Endodermal cell (in vitro differentiated cells): ENCODE measurements at places on chromosomes 1 and 21. TPM values are rescaled to one million over a fixed set of nuclear protein-coding genes. Genes with fewer than 3 reads are reported as not detected.

- H3K4me1 ChIP-seq: no peaks in the 10 kb centered on the region
- H3K27me3 ChIP-seq: no peaks in the 10 kb centered on the region
- peak overlapping the region; percentile 53 for H3K27ac ChIP-seq
Observed at GRCh38 chr1:9809100-9809510, 14.7 kb downstream of the CLSTN1 start.

ARHGEF16 gene
- total RNA-seq: 55.0 and 64.7 TPM in 2 replicates

DNA sequence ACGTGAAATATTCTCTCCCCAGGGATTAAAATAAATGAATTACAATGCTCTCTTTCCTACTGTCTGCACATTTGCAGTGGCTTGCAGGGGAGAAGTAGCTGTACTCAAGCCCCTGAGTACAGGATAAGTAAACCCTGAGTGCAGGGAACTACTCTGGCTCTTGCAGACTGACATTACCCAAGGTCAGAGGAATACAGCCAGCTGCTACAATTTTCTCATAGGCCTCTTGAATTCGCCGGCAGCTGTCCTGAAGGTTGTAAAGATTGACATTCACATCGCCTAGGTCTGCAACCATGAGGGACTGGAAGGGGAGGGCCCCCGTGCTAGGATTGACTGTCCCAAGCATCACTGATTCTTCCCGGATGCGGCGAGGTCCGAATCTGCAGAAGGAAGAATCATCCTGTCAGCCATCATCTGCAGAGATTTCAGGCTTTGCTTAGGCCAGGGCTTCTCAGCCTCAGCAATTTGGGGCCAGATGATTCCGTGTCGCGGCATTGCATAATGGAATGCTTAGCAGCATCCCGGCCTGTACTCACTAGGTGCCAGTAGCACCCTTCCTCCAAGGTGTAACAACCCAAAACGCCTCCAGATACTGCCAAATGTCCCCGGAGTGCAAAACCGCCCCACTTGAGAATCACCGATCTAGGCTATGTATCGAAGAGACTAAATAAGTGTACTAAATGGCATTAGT lies 1.7 kb downstream of the AGMAT start:
- no peak overlapping the region for H3K4me3 ChIP-seq
- no peak for DNase-seq
- H3K4me1 ChIP-seq: no peaks in the 10 kb centered on the region
- H3K36me3 ChIP-seq: no peaks in the 10 kb centered on the region
- no peak overlapping the region for H3K27ac ChIP-seq
- H3K27me3 ChIP-seq: no peaks in the 10 kb centered on the region

DNA sequence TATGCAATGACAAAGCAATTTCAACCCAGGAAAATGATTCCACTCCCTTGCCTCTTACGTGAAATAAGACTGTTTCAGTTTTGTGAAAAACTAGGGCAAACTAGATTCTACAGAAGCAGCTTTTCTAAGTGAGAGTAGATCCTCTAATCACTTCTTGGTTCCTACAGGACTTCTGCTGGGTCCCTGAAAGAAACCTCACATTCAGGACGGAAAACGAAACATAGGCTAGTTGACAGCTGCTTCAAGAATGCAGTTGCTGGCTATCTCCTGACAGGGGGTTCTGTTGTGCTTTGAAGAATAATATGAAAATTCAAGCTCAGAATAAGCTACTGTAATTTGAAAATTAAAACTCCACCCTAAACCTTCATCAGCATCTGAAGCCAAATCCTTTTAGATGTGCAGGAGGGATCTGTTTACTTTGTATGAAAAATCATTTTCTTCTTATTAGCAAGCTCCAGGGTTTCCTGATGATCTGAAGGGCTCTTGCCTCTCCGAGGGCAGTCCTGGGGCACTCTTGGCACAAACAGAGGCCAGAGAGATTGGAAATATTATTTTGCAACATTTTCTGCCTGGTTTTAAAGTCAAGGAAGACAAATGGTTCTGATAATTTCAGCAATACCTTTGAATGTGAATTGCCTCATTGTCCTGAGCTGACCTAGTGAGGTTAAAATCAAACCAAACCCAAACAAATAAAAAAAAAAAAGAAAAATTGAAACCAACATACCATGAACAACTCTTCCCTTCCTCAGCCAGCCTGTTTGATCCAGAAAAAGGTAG lies 55.0 kb downstream of the NTMT2 start:
- H3K4me1 ChIP-seq: no peaks in the 10 kb centered on the region
- no peak overlapping the region for H3K27ac ChIP-seq
- H3K36me3 ChIP-seq: no peaks in the 10 kb centered on the region
- H3K27me3 ChIP-seq: no peaks in the 10 kb centered on the region
- no peak overlapping the region for H3K4me3 ChIP-seq
- DNase-seq: no peak

GRCh38 chr21:15676935-15677334 lies 52.8 kb upstream of the USP25 start:
- no peak overlapping the region for H3K27ac ChIP-seq
- H3K4me3 ChIP-seq: no peak overlapping the region
- no peaks in the 10 kb centered on the region for H3K4me1 ChIP-seq
- H3K27me3 ChIP-seq: no peaks in the 10 kb centered on the region
- no peaks in the 10 kb centered on the region for H3K36me3 ChIP-seq
- no peak for DNase-seq

LCE2A gene
- total RNA-seq: not detected in 3 replicates

DNA sequence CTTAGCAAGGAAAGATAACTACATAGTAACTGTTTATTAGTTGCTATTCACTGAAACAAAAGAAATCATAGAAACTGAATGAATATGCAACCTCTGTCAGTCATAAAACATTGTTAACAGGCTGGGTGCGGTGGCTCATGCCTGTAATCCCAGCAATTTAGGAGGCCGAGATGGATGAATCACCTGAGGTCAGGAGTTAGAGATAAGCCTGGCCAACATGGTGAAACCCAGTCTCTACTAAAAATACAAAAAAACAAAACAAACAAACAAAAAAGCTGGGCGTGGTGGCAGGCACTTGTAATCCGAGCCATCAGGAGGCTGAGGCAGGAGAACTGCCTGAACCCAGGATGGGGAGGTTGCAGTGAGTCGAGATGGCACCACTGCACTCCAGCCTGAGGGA lies 44.1 kb downstream of the CRB1 start:
- no peak overlapping the region for H3K27ac ChIP-seq
- DNase-seq: no peak
- no peak overlapping the region for H3K4me3 ChIP-seq

TNFRSF18 gene
- total RNA-seq: 0.69 to 1.1 TPM (median 0.95 TPM) in 3 replicates

DNA sequence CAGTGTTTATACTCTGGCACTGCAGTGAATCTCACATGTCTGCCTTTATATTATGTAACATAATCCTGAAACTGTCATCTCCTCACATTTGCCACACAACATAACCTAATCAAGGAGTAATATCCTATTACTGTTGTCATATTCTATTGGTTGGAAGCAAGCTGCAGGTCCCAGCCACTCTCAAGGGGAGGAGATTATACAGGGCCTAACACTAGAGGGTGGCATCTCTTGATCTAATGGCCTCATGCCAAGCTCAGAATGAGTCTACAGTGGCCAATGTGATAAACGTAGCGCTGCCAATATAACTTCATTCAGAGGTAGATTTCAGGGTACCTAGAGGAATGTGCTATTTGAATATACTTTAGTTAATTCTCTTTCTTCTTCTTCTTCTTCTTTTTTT lies 166.8 kb downstream of the BACH1 start:
- DNase-seq: no peak
- no peak overlapping the region for H3K4me3 ChIP-seq
- no peak overlapping the region for H3K27ac ChIP-seq

GRCh38 chr1:71583756-71584155 lies 502.9 kb upstream of the ZRANB2 start:
- no peaks in the 10 kb centered on the region for H3K4me1 ChIP-seq
- H3K4me3 ChIP-seq: no peak overlapping the region
- DNase-seq: no peak
- no peaks in the 10 kb centered on the region for H3K27me3 ChIP-seq
- H3K36me3 ChIP-seq: no peaks in the 10 kb centered on the region
- no peak overlapping the region for H3K27ac ChIP-seq

DNA sequence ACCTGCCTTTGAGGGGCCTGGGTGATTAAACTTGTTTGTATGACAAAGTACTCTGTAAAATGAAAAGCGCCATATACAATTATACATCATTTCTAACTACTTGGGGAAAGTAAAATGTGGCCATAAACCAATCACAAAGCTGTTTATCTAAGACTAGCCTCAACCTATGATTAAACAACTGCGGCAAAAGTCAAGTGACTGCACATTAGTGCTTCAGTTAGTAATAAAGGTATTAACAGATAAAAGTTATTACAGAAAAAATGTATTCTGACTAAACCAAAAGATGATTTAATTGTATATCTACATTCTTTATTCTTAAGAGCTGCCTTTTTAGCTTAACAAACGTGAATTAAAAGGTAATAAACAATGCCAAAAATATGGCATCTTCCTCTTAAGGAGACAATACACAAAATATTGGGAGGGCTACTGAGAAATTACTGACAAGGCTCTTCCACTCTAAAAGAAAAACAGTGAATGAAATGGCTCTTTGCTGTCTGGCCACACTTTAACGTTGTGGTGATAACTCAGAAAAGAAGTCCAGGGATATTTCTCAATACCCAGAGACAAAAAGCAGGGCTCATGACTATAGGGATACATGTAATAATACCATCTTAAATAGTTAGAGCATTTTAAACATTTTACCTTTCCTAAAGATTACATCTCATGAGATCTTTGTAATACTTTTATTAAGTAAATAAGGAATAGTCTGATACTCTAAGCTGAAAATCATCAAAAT lies 8.6 kb downstream of the ARHGAP29 start:
- no peaks in the 10 kb centered on the region for H3K27me3 ChIP-seq
- peaks cover 6% of the 10 kb centered on the region for H3K4me1 ChIP-seq
- no peak overlapping the region for H3K27ac ChIP-seq
- DNase-seq: no peak
- H3K4me3 ChIP-seq: no peak overlapping the region
- H3K36me3 ChIP-seq: no peaks in the 10 kb centered on the region

TFF2 gene
- not detected in 2 replicates for total RNA-seq

DNA sequence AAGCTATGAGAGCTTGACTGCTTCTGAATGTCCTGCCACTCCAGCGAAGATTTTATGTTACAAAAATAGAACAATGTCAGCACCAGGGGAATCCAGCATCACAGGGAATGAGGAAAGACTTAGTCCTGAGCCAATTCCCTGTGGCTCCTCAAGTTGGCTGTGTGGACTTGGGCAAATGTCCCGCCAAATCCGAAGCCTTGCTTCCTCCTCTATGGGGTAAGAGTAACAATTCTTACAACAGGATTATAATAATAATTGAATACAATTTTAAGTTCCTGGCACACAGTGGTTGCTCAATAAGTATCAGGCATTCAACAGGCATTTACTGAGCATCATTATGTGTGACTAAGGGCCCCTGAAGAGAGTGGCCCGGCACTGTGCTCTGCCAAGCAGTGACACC lies 44.4 kb downstream of the STPG1 start:
- DNase-seq: no peak
- no peaks in the 10 kb centered on the region for H3K4me1 ChIP-seq
- no peaks in the 10 kb centered on the region for H3K36me3 ChIP-seq
- H3K27ac ChIP-seq: no peak overlapping the region

- H3K27ac ChIP-seq: no peak overlapping the region
- no peaks in the 10 kb centered on the region for H3K27me3 ChIP-seq
- no peak for DNase-seq
Observed at GRCh38 chr21:46250146-46250725, 21.7 kb upstream of the LSS start.

DNA sequence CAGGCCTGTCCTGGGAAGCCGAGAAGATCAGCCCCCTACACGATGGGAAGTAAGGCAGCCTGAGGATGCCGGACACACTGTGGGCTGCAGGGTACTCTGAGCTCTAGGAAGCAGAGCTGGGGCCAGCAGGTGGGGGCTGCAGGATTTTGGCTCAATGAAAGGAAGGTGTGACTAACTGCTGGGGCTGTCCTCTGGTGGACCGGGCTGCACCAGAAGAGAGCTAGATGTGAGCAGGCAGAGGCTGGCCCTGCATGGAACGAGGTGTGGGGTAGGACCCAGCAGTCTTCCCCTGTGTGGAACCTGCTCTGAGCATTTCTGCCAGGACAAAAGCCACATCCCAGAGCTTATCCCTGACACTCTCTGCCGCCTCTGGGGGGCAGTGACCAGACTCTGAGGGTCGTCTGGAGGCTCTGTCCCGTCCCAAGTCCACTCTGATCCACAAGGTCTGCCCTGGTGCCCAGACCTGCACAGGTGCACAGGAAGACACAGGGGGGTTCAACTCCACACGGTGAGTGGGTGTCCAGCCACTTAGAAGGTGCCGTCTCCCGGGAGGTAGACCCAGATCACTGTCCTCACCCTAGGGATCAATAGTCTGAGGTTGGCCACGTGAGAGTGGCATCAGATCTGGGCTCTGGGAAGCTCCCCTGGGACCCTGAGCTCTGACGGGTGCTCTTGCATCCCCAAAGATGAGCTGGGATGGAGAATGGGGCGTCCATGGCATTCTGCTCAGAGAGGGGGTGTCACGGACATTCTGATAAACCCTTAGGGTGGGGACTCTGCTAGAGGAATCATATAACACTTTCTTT lies 187.6 kb upstream of the VAMP3 start:
- DNase-seq: peak; percentile 66
- peaks cover 9% of the 10 kb centered on the region for H3K4me1 ChIP-seq
- H3K27ac ChIP-seq: no peak overlapping the region
- no peaks in the 10 kb centered on the region for H3K27me3 ChIP-seq

DNA sequence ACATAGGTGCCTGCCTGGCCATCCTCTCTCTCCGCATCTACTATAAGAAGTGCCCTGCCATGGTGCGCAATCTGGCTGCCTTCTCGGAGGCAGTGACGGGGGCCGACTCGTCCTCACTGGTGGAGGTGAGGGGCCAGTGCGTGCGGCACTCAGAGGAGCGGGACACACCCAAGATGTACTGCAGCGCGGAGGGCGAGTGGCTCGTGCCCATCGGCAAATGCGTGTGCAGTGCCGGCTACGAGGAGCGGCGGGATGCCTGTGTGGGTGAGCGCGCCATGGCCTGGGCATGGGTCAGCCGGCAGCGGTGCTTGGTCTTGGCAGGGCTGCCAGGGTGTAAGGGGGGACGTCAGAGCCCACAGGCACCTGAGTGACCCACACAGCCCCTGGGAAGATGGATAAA lies 13.3 kb downstream of the EPHA8 start:
- H3K4me3 ChIP-seq: no peak overlapping the region
- no peaks in the 10 kb centered on the region for H3K27me3 ChIP-seq

DNA sequence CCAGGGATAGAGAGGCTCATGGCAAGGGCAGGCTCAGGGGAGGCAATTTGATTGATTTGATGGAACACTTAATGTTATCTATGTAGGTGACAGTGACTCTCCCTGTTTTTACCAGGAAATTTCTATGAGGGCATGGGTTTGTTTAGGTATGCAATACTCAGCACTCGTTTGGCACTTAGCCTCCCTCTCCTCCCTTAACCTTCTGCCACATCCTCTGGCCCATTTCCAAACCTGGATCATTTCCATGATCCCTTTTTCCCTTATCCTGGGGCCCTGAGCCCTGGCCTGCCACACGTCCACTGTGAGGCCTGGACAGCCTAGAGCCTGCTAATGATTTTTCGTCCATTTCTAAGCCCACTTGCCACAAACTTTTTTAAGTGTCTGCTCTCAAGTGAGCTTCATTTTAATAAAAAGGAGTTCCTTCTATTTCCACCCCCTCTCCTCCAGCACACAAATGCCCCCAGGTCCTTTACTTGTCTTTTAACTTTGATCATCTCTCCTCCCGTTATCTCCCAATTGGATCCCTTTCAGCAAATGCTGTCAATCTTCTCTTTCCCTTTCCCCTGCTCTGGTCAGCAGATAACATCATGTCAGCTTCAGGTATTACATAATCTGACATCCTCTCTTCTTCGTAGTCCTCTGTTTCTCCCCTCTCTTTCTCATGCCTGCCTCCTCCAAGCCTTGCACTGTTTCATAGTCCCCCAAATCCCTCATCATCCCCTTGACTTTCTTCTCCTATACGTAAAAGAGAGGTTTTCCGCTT lies 37.8 kb upstream of the GADD45A start:
- no peaks in the 10 kb centered on the region for H3K27me3 ChIP-seq
- H3K4me3 ChIP-seq: no peak overlapping the region
- H3K27ac ChIP-seq: peak overlapping the region; percentile 94
